IPS-NIHi11 (cell line): ENCODE measurements at places on chromosomes 11 and 22.
A peak's percentile ranks its signal among the peaks of the same experiment; 100 is the strongest.

DNA sequence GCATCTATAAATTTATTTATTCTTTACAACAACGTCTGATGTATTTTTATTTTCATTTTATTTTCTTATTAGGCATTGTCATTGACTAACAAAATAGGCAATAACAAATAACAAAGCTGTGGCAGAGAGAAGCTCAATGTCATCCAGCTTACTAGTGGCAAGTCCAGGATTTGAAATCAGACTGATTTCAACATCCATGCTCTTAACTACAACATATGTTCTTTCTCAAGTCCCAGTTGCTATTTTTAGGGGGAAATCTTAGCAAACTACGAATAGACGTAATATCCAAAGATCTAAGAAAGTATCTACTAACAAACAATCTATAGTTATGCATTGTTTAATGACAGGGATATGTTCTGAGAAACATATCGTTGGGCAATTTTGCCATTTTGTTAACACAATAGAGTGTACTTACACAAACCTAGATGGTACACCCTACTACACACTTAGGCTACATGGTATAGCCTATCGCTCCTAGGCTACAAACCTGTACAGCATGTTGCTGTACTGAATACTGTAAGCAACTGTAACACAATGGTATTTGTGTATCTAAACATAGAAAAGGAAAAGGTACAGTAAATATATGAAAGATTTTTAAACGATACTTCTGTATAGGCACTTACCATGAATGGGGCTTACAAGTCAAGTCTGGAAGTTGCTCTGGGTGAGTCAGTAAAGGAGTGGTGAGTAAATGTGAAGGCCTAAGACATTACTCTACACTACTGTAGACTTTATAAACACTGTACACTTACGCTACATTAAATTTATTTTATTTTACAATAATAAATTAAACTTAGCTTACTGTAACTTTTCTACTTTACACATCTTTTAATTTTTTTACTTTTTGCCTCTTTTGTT lies 151.3 kb downstream of the DLG2 start:
- DNase-seq: no peak

- DNase-seq: no peak
These were observed 15.1 kb downstream of the TBX1 start for GRCh38 chr22:19775496-19776325.

DNA sequence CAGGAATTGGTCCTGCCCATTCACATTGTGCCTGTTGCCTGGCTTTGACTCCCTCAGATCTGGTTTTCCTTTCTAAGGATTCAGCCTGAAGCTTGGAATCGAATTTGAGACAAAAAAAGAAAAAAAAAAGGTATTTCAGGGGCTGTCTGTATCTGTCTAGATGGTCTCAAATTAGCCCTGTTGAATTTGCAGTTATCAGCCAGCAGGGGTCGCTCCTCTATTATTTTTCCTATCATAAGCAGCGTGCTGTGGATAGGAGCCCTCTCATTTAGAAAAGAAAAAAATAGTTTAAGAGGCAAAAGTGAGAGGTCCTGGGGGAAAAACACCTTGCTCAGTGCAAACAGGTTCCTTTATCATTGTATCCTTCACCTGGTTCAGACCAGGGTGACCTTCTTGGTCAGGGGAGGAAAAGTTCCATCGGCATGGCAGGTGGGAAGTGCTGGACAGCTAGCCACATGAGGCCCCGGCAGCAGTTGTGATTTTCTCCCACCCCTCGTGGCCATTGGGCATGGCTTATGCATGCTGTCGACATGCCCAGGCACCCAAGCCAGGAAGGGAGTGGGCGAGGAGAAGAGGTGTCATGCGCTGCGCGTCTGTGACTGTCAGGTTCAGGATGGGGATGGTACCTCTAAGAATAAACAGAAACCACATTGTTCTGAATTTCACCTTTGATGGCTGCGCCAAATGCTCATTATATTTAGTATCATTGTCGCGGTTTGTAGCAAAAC lies 13.1 kb downstream of the OR5AK2 start:
- DNase-seq: no peak

GRCh38 chr22:25741692-25742626 lies at the start of gene MYO18B:
Gene MYO18B, plus strand, starts transcription at chr22:25742188. Its CDS starts 18,905 bp downstream, at chr22:25761093.
- no peak for DNase-seq

- DNase-seq: no peak
These were observed 138.9 kb downstream of the NELL1 start for GRCh38 chr11:20808328-20808727.

DNA sequence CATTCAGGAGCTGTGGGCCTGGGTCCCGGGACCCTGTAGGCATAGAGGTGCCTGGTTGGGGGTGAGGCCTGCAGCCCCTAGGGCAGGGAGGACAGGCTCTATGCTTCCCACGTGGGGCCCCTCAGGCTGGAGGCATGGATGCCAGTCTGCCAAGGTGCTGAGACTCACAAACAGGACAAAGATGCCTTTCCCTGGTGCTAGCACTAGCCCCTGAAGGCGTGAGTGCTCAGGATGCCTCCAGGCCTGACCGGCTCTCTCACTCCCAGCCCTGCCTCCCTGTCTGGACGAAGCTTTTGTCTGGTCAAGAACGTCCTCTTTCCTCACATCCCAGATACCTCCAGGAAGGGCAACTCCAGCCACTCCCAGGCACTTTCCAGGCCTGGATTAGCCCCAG lies 2.1 kb downstream of the CDC42BPG start:
- DNase-seq: no peak

DNA sequence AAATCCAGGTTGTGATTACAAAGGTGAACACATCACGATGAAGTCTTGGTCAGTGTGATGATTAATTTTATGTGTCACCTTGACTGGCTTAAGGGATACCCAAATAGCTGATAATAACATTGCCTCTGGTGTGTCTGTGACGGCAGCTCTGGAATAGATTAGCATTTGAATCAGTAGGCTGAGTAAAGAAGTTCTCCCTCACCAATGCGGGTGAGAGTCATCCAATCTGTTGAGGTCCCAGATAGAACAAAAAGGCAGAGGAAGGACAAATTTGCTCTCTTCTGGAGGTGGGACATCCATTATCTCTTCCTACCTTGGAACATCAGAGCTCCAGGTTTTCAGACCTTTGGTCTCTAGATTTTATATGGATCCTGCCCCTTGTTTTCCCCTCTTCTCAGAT lies 856.2 kb upstream of the CCDC90B start:
- no peak for DNase-seq

DNA sequence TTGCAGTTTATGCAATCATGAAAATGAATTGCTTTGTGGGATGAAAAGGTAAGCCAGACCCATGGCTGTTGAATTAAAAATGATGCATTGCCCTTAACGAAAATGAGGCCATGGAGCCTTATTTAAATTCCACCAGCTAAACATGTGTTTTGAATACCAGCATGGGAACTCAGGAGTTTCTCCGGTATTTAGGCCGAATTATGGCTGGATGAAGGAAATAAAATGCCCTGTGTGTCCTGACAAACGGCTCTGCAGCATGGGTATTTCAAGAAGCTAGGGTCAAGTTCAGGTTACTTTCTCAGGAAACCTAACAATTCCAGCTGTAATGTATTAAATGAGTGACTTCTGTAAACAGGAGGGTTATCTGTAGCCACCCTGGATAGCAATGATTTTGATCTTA lies 38.3 kb downstream of the AMOTL1 start:
- no peak for DNase-seq

DNA sequence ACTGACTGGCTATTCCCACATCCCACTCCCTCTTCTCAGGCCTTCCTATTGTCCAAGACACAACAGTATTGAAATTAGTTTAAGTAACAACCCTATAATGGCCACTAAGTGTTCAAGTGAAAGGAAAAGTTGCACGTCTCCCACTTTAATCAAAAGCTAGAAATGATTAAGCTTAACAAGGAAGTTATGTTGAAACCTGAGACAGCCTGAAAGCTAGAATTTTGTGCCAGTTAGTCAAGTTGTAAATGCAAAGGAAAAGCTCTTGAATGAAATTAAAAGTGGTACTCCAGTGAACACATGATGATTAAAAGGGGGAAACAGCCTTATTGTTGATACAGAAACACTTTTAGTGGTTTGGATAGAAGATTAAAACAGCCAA lies 332.7 kb downstream of the CASP12 start:
- no peak for DNase-seq

DNA sequence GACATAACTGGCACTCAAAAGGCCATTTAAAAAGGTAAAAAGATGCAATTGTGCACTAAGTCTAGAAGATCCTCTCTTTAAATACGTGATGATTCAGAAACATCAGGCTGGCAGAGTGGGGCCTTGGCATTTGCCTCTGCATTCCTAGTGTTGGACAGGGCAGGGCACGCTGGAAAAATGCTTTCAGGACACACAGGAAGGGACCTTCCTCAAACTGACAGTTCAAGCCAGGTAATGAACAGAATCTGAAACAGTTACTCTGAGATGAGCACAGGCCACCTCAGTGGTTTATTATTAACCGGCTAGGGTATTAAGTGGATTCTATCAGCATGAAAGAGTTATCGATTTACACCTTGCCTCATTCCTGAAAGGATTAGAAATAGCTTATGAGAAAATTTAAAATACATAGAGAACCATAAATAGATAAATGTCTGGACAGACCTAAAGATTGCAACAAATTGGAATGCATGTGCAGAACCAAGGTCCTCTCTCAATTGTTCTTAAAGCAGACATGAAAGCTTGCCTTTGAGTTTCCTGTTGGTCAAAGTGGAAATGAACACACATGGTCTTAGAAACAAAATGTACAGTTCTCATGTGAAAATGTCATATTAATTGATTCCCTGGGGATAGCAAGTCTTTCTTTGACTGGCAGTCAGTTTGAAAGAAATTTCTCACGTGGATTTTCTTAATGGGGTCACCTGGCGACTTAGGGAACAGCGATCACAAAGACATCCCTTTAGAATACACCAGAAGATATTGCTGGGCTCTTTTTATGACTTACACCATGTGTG lies 21.5 kb upstream of the CSNK2A3 start:
- DNase-seq: no peak

- DNase-seq: no peak
These were observed 75.6 kb downstream of the BLID start for GRCh38 chr11:122040464-122040863.

GRCh38 chr22:48370508-48371325 lies 1457.0 kb downstream of the BRD1 start:
- DNase-seq: no peak

- DNase-seq: no peak
These were observed 14.3 kb upstream of the POU2AF3 start for GRCh38 chr11:111283945-111284481.

DNA sequence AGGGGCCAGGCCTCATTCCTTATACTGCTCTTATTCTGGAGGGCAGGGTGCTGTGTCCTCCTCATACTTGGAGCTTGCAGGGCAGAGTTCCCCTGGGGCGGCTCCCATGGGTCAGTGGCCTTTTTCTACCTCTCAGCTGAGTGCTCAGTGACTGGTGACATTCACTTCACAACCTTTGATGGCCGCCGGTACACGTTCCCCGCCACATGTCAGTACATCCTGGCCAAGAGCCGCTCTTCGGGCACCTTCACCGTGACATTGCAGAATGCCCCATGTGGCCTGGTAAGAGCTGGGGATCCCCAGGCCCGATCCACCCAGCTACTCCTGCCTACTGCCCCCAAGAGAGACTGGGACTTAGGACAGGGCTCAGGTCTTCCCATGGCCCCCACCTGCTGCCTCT lies 14.5 kb downstream of the OTOG start:
- no peak for DNase-seq

- DNase-seq: peak; percentile 70
These were observed 20.0 kb downstream of the KCNJ4 start for GRCh38 chr22:38435010-38435409.

DNA sequence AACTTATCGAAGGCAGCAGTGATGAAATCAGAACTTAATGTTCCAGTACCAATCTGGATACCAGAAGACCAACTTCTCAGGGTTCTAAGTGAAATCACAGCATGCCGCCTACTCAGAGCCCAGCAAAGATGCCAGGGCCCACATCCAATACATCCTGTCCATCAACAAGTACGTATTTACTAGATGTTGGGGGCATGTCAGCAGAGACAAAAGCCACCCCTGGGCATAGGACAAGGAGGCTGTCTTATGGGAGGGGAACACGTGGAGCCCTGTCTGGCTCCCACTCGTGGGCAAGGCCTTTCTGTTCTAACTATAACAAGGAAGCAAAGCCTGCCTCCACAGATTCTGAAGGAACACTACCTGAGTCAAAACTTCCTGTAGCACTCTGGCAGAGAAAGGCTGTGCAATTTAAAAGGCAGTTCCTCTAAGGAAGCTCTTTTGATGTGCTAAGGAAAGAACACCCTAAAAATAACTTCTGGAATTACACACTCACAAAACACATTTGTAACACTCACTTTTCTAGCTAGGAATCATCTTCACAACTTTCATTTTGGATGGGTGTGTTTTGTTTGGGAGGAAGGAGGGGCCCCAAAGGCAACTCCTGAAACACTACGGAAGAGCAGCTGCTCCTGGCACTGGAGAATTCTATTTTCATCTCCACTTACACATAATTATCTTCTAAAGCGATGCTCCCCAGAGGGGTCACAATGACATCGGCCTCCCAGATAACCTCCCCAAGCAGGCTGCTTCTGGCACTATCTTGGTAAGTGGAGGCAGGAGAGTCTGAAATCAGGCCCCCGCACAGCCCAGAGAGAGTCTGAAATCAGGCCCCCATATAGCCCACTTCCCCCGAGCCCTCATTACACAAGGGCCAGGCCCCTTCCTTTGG lies 14.2 kb downstream of the SMCO4 start:
- no peak for DNase-seq

DNA sequence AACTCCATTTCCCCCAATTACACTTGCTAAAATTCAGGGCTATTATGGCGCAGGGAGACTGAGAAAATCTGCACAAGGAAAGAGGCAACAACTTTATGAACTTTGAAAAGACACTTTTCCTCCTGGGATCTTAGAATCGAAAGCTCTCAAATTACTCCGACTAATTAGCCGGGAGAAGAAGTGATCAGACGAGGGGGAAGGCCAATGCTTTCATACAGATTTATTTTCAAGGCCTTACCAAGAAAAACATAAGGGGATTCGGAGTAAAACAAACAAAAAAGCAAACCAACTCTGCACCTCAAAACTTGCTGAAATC lies 1.6 kb downstream of the PAX6 start:
- DNase-seq: no peak

DNA sequence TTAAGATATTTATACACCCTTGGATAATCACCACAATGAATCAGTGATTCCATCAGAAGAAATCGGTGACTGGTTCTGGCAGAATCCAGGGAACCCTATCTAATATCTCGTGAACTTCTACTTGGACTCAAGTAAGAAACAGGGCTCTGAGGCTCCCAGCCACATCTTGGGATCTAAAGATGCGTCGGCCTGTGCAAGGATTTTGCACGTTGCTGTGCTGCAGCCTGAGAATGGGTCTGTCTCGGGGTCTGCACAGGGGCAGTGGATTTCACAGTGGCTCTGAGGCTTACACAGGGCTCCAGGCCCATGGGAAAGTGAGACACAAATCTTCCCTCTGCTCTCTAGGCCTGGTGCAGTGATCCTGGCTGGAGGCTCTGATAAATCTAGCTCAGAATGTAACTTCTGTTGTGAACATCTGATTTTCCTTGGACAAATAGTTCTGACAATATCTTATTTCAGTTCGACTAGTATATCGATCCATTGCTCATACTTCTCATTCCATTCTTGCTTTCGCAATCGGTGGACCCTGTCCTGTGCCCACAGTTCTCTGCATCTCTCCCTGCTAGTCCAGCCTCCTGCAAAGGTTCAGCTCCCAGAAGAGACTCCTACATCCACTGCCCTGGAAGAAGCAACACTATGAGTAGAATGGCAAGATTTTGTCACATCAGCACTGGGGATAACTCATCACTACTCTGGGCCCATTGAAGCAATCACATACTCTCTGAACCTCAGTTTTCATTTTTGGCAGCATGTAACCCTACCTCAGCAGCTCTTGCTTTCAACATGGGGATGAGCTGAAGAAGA lies 105.5 kb upstream of the TOP3B start:
- no peak for DNase-seq

GRCh38 chr11:33390944-33391892 lies 134.0 kb downstream of the HIPK3 start:
- DNase-seq: no peak

- peak; percentile 83 for DNase-seq
These were observed at the start of the genes NKAPD1 and PIH1D2 for GRCh38 chr11:112073941-112074811. Gene NKAPD1, plus strand, starts transcription at chr11:112074299. Its CDS starts 1,276 bp downstream, at chr11:112075575. Gene PIH1D2, minus strand, starts transcription at chr11:112074017. Its CDS starts 843 bp downstream, at chr11:112073174.
